ENCODE measurements at places on chromosomes 3 and 15. TPM values are rescaled to one million over a fixed set of nuclear protein-coding genes. Genes with fewer than 3 reads are reported as not detected.
A peak's percentile ranks its signal among the peaks of the same experiment; 100 is the strongest.

DNA sequence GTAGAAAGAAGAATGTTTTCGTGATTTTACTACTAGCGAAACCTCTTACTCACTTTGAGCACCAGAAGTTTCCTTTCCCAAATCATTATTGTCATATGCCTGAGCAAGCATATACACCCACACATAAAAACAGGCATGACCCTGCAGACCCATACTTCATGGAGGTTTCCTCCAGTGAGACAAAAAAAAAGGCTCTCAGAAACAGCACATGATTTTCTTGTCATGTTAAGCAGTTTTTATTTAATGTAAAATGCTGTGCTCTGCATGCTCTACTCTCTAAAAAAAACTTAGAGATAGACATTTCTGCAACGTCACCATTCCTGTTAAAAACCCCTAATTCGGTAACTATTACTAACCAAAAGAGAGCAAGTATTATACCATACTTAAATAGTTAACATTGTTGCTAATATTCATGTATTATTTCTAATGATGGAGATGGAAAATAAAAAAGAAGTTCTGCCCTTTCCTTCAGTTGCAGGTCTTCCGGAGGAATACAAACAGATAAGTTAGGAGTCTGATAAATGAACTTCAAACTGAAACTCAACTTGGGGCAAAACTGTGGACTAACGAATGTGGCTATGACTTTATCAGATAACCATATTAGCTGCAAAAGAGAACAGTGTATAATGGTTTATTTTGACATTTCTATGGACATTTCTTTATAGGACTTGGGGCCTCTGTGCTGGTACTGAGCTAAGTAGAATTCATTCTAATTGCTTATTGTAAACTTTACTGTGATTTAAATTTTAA lies 15.9 kb downstream of the CD200R1 start:
- no peak for DNase-seq

DNA sequence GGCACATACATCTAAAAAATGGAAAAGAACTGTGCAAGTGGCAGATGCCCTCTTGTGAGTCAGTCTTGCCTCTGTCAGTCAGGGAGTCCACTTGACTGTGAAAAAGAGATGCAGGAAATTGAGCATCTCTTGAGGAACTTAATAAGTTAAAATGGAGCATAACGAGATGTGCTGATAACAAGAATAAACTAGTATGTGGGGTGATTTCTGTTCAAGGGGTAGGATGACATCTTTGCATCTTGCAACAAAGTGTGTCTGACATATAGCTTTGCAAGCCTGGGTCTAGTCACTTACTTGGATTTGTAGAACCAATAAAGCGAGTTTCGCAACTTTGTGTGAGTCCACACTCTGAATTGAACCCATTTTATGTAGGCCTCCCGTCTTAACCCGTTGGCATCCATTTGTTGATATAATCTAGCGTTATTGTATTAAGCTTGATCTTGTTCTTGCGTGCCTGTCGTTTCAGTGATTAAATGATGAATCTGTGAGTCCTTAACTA lies 2.2 kb downstream of the USP3 start:
- peak; percentile 34 for DNase-seq

- no peak for DNase-seq
These were observed 159.0 kb downstream of the FRMD5 start for GRCh38 chr15:44035781-44036699.

- DNase-seq: no peak
These were observed 73.8 kb downstream of the RPLP1 start for GRCh38 chr15:69526081-69527061.

DNA sequence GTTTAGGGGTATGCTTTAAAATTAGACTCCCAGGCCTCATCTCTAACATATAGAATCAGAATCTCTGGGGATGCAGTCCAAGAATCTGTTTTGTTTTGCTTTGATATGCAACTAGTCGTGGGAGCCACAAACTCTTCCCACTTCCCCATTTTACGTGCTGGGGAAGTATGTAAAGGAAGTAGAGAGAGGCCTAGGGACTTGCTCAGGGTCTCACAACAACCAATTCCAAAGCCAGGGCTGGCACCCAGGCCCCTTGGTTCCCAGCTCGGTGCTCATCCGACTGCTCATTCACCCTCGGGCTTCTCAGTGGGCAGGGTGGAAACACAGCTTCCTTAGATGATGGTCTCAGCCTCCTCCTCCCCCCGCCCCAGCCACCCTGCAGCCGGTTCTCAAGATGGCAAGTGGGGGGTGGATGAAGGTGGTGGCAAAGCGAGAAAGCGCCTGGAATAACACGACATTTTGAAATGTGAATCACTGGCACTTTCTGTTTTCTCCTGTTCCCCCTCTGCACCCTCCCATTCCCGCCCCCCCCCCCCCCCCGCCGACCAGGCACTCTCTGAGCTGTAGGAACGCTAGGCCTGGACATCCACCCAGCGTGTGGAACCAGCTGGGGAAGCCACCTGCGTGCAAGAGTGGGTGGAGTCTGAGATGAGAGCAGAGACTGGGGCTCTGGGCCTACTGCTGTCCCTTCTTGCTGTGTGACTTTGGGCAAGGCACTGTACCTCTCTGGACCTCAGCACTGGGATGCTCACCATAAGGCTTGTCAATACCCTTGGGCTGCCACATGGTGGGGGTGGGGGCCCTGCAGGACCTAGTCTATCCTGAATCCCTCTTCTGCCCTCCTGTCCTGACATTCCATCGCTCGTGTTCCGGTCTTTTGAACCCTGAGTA lies 214.5 kb downstream of the RPLP1 start:
- DNase-seq: peak; percentile 73

DNA sequence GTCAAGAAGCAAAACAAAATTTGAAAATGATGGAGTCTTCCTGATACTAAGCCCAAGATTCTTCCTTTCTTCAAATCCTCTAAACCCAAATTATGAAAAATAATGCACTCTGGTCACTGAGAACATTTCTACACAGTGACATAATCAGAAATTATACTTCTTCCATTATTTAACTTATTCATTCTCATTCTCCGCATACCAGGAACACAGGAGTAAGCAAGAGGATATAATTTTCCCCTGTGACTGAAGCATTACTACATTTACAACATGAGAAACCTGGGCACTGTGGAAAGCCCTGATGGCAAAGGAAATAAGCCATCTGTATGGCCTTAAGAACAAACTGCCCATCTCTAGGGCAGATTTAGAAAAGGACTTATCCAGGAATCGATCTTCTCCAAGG lies 47.0 kb downstream of the EXD1 start:
- DNase-seq: no peak

DNA sequence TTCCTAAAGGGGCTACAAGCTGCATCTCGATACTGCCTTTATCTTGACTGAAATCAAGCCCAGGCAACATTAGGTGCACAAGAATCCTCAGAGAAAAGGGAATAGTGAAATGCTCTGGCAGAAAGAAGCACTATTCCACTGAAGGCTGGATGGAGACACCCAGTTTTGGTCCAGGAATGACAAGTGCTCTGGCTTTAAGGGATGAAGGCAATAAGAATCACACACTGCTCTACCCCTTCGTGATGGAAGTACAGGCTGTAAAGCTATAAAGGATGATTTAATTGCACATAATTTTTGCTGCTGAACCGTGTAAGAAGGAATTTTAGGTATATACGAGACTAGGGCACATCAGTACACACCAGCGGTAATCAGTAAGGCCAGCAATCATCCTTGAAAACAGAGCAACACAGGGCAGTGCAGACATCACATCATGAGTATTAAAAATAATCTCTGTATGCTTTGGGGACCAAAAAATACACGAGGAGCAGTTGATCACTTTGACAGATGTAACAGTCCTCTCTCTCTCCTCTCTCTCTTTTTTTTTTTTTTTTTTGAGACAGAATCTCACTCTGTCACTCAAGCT lies 414.6 kb upstream of the TBL1XR1 start:
- no peak for DNase-seq

DNA sequence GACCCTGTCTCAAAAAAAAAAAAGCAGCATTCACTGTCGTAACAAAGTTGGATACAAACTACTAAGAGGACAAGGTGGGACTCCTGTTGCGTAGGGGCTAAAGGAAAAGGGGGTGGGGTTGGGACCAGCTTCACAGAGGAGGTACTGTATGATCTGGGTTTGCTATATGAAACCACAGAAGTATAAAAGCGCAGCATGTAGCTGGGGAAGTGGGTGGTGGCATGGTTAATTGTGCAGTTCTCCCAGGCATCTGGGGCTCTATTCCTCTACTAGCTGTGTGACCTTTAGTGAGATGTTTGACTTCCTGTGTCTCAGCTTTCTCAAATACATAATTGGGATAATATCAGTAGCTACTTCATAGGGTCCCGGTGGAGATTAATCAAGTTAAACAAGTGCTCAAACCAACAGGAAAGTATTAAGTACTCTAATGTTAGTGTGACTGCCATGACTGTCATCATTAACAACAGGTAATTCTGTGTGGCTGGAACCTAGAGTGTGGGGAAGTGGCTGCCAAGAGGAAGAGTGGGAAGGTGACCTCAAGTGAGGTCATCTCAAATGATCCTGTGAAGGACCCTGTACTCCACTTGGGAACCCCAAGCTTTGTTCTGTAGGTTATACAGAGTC lies 11.5 kb downstream of the PARP16 start:
- DNase-seq: no peak

The HCLS1 gene
- total RNA-seq: 331 TPM

The PRC1 gene
- total RNA-seq: 8.1 TPM

The DNAH1 gene
- total RNA-seq: 47.2 TPM

The TRPM1 gene
- total RNA-seq: not detected

The AMT gene
- 14.0 TPM for total RNA-seq

The POLR2H gene
- total RNA-seq: 62.4 TPM

The C2CD4A gene
- total RNA-seq: not detected

The CPNE9 gene
- total RNA-seq: 1.2 TPM
